Right cardiac atrium (tissue), 5 donors: ENCODE measurements at places on chromosomes 3 and 15. TPM values are rescaled to one million over a fixed set of nuclear protein-coding genes. Genes with fewer than 3 reads are reported as not detected.

The HDC gene
- total RNA-seq = 0.56 TPM

The SPCS1 gene
- 79.4 TPM for total RNA-seq

The FSD2 gene
- total RNA-seq = 117 TPM

The NR2E3 gene
- not detected for total RNA-seq

The PRICKLE2 gene
- total RNA-seq = 15.2 TPM

The GCHFR gene
- 8.1 TPM for total RNA-seq

The UROC1 gene
- not detected for total RNA-seq

The TOPAZ1 gene
- total RNA-seq = not detected

The CPN2 gene
- total RNA-seq = not detected

GRCh38 chr15:25176616-25176923 is 221.8 kb downstream of the SNRPN start:
- peak; percentile 10 for DNase-seq

GRCh38 chr3:4993276-4994143 is 14.3 kb downstream of the BHLHE40 start:
- no peak for DNase-seq

DNA sequence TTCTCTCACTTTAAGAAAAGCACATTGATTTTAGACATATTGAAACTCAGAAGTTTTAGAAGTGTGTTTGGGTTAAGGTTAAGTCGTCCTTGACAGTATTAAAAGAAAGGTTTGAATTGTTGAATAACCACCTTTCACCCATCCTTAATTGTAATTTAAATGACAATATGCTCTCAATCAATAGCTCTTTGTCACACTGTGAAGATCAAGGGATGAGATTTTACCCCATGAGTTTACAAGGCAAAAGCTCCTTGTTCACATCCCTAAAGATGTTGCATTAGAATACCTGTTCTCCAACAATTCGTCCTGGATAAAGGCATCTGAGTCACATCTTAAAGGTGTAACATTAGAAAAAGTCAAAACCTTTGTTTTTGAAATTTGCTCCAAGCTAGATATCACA is 220.4 kb upstream of the MDFIC2 start:
- no peak for DNase-seq

- DNase-seq = peak; percentile 93
These were observed at the start of gene RBMS3 for GRCh38 chr3:29280404-29281093. TSS of gene RBMS3 (plus strand) at chr3:29281071.

GRCh38 chr3:14246414-14246813 is 67.8 kb downstream of the LSM3 start:
- DNase-seq = no peak

DNA sequence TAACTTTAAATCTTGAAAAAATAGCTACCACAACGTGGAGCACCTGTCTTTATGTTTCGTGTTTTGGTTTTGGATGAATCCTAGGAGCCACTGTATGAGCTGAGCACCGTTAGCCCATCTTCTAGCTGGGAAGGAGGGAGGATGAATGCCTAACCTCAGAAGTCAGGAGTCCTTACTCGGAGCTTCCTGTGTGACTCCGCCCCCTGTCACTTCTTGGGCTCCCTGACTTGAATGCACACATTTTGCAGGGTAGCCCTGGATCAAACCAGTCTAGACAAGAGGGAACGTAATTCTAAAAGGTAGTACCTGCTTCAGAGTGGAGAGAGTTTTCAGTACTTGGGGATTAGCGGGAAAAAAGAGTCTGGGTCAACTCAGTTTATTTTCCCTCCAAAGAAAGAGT is 5.3 kb downstream of the GABRA5 start:
- DNase-seq = no peak

GRCh38 chr3:30658328-30659052 is 52.1 kb downstream of the TGFBR2 start:
- DNase-seq = no peak

- no peak for DNase-seq
These were observed 19.8 kb upstream of the CHCHD6 start for GRCh38 chr3:126684218-126684751.

DNA sequence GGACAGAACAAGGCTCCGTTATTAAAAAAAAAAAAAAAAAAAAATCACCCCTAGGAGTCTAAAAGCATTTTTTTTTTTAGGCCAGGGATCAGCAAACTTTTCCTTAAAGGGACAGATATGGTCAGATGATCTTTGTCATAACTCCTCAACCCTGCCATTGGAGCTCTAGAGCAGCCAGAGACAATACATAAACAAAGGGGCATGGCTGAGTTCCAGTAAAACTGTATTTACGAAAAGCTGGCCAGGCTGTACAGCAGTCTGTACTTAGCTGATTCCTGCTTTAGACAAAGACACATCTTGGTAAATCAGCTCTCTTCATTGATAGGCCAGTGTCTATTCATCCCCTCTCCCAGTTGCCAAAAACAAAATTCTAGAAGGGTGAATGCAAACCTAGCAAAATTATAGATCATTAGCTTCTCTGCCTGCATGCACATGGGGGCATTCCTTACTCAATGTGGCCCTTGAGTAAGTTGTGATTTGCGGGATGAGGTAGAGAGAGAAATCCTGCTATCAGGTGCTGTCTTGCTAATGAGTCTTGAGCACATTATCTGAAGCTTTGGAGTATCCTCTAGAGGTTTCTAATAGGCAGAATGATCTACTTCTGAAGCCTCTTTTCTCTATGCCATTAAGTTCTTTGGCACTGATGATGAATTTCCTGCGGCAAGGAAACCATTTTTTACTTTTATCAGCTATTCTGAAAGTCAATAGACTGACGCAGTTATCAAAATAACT is 35.2 kb downstream of the SENP8 start:
- no peak for DNase-seq

- no peak for DNase-seq
These were observed 14.3 kb upstream of the ZBTB47 start for GRCh38 chr3:42639192-42639591.

DNA sequence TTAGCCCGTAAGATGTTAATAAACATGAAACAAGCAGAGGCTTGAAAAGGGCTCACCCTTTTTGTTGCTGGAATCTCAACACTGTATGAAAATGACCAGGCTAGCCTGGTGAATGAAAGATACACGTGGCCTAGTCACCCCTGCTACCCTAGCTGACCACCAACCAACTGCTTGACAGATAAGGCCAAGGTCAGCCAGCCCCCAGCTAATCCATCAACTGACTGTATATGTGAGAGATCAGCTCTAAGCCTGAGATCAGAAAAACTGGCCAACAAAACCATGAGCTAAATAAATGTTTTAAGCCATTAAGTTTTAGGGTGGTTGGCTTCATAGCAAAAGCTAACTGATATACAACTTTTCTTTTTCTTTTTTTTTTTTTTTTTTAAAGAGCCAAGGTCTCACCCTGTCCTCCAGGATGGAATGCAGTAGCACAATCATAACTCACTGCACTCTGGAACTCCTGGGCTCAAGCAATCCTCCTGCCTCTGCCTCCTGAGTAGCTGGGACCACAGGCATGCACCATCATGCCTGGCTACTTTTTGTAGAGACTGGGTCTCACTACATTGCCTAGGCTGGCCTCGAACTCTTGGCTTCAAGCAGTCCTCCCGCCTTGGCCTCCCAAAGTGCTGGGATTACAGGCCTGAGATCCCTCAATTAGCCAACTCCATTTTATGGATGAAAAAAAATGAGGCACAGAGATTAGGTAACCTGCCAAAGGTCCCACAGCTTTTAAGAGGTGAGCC is 34.6 kb downstream of the SH3BP5 start:
- no peak for DNase-seq

DNA sequence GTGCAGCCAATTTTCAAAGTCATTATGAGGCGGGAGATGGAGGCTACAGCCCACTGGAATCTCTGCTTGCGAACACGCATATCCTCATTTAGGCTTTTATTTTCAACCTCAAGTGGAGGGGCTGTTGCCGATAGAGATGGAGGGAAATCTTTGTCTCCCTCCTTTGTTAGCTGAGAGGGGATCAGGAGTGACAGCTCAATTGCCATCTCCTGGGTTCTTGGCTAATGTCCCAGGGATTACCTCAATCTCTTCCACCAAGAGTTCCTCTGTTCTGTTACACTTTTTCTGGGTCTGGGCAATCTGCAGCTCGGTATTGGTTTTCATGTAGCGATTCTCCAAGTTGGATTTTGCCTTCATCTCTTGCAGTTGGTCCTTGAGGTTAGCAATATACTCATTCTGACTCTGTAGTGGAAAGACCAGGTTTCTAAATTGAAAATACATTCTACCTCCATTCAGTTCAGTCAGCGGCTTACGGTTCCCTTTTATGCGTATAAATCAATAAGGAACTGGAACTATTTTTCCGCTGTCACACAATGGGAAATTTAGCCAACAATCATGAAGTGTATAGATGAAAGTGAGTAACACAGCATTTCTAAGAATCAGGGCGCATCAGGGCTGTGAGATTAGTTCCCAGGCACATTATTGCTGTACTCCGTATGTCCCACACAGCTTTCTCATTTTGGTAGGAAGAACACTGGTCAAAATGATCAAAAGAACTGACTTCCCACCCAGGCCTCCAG is 36.2 kb upstream of the RPL35A start:
- no peak for DNase-seq

- no peak for DNase-seq
These were observed 521.9 kb upstream of the PROK2 start for GRCh38 chr3:72306800-72307341.

DNA sequence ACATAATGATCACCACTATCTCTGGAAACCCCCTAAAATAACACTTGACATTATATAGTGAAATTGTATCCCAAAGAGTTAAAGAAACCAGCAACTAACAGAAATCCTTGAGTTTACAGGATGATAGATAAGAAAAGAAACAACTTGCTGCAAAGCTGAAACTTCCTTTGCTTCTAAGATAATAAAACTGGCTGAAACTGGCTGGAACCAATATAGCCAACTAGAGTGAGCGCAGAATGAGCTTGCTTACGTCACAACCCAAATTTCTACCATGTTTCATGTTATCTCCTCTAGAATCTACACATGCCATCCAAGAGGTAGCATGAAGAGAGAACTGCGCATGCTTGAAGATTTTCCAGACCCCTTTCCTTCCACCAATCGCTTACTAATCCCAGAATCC is 83.8 kb upstream of the ACTC1 start:
- DNase-seq = no peak

DNA sequence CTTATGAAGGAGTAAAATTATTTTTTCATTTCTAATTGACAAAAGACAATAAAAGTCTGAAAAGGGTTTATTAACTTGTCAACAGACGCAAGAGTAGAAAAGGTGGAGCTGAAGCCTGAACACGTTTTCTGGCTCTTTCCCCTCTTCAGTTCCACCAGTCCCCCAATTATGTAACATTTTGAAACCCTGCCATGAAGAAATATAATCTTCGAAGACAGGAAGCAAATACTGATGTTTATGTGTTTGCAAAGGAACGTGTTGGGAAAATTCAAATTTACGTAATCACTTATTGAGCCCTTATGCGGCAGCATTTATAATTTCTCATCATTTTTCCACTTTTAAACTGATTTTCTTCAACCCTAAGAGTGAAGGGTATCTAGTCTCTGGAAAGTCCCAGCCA is 767 bp downstream of the AP3S2 start:
- DNase-seq = no peak

DNA sequence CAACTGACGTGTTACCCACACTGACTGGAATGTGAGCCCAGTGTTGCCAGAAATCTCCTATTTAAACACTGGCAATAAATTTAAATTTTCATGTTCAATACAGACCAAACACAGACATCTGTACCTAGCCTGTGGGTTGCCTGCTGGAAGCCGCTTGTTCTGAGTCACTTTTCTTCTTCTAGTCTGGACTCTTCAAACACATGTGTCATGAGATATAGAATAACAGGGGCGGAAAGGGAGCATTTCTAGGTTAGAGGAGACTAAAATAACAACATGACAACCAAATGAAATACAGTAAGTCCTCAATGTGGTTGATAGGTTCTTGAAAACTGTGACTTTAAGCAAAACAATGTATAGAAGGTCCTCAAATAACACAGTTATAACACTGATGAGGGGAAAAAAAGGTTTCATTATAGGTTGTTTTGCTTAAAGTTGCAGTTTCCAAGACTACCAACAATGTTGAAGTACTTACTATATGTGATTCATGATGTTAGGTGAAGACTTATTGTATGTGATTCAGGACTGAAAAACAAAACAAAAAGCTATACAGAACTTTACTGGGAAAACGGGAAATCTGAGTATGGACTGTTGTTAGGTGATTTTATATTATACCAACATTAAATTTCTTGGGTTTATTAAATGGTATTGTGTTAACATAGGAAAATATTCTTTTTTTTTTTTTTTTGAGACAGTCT is 63.1 kb downstream of the PRKAR2A start:
- DNase-seq = no peak

- no peak for DNase-seq
These were observed 157.5 kb downstream of the NUP210 start for GRCh38 chr3:13262493-13263211.

DNA sequence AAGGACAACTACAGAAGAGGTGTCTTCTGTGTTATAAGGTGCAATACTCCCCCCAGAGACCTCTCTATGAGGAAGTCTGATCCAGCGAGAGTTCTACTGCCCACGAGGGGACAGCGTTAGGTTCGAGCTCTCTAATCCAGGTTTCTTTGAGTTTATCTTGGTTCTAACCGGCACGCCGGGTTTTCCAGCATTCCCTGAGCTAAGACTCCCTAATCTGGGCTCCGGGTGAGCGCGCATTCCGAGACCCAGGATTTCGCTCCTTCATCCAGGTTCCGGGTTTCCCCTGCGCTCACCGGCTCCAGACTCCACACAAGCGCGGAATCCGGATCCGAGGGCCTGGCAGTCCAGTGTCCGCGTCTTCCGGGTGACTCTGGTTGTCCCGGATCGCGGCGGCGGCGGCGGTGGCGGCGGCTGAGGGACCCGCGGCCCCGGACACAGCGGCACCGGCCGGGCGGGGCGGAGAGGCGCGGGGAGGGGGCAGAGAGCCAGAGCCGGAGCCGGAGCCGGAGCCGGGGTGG is at the start of gene ZNF609:
TSS of gene ZNF609 (plus strand) at position 373 of the 518 bp plus-strand sequence. CDS start 38,842 bp downstream, outside the sequence.
- DNase-seq = peak; percentile 98

GRCh38 chr15:77782691-77783090 is 150.0 kb upstream of the LINGO1 start:
- DNase-seq = peak; percentile 12
